ENCODE measurements at places on chromosomes 4 and X. TPM values are rescaled to one million over a fixed set of nuclear protein-coding genes. Genes with fewer than 3 reads are reported as not detected.

GRCh38 chr4:24657768-24658617 is 73.6 kb upstream of the DHX15 start:
- DNase-seq = peak; percentile 53

DNA sequence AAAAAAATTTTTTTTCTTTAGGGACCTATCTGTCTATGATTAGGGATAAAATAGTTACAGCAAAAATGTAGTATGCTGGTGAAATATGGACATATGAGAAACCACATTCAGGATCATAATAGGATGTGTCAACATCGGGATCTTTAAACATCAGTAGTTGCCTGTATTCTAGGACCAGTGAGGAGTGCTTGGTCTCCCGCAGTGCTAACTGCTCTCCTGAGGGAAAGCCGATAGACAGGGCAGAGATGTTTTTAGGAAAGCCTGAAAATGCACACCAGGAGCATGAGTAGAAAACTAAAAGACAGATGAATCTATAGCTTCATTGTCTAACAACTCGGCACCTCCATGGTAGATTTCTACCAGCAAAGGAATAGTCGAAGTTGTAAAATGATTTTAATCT is 178.1 kb upstream of the SMIM31 start:
- no peak for DNase-seq

- peak; percentile 20 for DNase-seq
These were observed 84.6 kb downstream of the THOC2 start for GRCh38 chrX:123648028-123648810.

FNIP2 gene
- total RNA-seq = 13.7 TPM

CT83 gene
- not detected for total RNA-seq

- DNase-seq = no peak
These were observed 94.7 kb upstream of the SRD5A3 start for GRCh38 chr4:55251342-55251741.

S100P gene
- 8.3 TPM for total RNA-seq

DNA sequence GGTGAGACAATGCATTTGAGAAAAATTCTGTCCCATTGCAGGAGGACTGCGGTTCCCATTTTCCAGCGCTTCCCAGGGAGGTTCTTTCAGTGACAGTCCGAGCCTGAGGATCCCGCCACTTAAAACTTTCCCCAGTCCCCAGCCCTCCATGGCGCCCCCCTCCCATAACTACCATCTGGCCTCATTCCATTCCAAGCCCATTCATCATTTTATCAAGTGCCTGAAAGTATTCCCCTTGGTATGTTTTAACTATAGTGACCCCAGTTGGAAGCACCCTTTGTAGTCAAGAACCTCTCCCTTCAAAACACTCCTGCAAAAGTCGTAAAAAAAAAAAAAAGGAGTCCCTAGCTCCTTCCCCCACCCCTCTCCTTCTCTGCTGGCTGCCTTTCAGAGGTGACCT is 1.2 kb downstream of the RASL11B start:
- DNase-seq = no peak

NAP1L2 gene
- total RNA-seq = 0.81 TPM

DNA sequence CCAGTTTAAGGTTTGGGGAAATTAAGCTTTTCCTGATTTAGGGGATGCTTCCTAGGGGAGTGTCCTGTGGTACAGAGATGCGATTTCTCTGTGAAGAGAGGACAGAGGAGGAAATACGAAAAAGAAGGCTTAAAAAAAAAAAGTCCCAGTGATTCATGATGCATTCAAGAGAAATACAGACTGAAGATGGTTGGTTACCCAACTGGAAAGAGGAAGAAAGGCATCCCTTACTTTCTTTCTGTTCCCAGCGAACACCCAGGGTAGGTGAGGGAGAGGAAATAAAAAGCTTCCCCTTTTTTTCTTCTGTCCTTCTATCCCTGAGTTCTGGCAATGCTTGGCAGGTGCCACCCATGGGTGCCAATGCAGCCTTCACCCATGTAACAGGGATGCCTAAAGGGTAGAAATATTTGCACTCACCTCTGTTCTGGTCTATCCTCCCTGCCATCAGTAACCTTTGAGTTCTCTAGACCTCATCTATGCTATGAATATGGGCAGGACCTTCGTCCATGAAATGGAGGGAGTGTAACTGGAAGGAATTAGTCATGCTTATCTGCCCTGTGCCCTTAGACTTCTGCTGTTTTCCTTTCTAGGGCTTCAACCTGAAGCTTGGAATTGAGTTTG is 230.1 kb upstream of the GALNTL6 start:
- no peak for DNase-seq

GRCh38 chrX:38940547-38940946 is 139.3 kb downstream of the MID1IP1 start:
- DNase-seq = no peak

SOX3 gene
- not detected for total RNA-seq

DNA sequence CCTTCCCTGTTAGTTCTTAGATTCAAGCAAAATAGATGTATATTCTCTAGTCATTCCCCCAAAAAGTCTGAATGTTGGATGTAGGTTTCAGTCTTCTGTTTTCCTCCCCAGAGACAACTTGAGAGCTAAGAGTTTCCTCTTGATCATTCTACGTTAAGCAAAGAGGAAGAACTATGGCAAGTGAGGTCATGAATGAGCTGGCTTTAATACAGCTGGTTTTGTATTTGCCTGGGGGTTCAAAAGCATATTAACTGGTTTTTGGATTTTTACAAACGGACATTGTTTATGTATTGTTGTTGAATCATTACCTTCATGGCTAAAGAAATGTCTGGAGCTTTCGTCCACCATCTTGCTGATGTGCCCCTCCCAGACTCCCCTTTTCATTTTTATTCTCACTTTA is 916.7 kb upstream of the POU3F4 start:
- no peak for DNase-seq

DNA sequence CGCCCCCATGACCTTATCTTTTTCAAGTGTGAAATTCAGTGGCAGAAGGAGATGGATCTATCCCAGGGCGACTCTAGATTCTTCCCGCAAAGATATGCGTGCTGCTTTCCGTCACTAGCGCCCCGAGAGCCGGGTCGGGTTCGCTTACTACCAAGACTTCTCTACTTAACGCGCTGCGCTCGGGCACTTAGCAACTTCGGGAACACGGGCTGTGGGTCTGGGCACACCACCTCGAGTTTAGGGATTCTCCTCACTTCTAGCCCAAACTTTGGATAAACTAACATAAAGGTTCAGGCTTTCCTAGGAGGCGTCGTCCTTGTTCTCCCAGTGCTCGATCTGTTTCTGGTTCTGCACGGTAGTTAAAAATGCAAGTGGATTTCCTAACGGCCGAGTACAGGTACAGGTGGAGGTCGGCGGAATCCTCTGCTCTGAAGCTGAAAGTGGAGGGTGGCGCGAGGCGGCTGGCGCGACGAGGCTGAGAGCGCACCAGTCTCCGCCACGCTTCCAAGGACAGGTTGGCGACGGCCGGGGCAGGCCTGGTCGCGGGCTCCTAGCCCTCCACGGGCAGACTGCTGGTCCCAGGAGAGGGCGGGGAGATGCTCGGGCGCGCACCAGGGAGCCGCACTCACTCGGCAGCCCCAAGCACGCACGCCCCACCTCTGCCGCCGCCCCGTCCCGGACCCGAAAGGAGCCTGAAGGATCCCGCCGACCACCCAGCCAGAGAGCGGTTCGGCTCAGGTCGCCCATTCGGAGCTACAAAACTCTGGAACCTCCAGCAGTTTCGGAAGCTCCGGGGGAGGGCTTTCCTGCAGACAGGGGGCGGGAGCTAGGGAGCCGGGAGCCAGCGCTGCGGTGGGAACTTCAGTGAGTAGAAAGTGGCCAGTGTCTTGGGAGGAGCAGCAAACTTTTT is 100.8 kb upstream of the TENM3 start:
- no peak for DNase-seq

Data from activated CD8-positive, alpha-beta T cell treated with anti-CD3 and anti-CD28 coated beads, Interleukin-2, amount 10 ng/mL, durations not matched to agents 7 days and 5 days (primary cell).